Cortex of kidney (tissue), 1 donor: ENCODE measurements at places on chromosomes 3 and 15.

- DNase-seq: no peak
Observed at GRCh38 chr3:34203386-34203785, 405.0 kb downstream of the PDCD6IP start.

DNA sequence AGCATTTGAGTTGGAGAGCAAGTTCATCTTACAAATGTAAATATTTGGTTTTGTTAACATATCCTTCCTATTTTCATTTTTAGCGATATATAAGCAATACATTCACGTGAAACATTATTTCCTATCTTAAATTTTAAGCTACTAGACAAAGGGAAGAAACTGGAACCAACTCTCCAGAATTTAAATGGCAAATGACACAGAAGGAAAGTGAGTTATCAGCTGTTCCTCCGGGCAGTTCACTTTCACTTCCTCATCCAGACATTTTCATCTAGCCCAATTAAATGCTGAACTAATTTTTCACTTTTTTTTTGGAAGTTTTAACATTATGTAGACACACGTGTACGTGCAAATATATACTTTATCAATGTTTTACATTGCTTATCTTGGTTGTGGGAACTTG, 58.7 kb downstream of the MORC1 start:
- no peak for DNase-seq

DNA sequence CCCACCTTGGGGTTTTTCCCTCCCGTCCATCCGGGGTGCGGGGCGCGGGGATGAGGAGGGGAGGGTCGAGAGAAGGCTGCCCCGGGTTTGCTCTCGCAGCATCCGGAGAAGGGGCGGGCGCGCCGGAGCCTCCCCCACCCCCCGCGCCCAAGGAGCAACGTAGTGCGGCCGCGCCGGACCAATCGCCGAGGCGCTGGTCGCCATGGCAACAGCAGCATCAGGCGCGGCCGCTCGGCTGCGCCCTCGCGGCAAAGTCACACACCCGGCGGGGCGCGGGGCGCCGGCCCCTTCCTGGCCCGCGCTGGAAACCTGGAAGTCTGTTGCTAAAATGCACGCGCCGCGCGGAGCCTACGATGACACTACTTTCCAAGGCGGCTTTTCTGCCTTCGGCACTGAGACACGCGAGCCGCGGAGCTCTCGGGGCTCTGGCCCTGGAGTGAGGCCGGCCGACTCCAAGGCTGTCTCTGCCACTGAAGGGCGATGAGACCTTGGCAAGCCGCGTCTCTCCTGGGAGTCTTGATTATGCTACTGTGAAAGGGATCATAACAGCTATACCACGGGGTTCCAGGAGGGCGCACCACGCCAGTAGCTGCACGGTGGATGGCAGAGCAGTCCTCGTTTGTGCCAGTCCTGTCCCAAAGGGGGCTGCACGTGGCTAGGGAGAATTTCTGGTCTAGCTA, at the start of gene IQSEC1:
TSS of gene IQSEC1 (minus strand) at position 104 of the 680 bp plus-strand sequence. CDS start 415 bp downstream, outside the sequence.
- DNase-seq: no peak

DNA sequence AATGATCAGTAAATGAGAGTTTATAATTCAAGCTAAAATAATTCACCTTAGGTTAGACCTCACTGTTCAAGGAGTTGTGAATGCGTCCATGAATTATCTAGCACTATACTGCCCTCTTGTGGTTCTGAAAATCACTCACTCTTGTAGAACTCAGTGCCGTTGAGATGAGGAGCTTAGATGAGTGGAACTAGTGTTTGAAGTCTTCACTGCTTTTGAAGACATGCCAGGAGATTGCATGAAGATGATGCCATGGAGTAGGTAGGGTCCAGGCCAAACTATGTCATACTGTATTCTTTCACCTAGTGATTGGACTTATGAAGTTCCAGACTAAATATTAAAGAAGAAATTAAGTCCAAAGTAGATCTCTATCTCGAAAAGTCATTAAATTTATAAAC, 28.8 kb downstream of the LYSMD4 start:
- DNase-seq: no peak

GRCh38 chr3:67870477-67870876, 216.1 kb upstream of the SUCLG2 start:
- DNase-seq: no peak

GRCh38 chr3:63656786-63657185, 4.3 kb downstream of the SNTN start:
- DNase-seq: no peak

- no peak for DNase-seq
Observed at GRCh38 chr3:188759336-188760005, 412.3 kb upstream of the TPRG1 start.

- DNase-seq: no peak
Observed at GRCh38 chr15:73079565-73079964, 27.3 kb downstream of the NEO1 start.
